ENCODE measurements at places on chromosomes 7 and 10.

DNA sequence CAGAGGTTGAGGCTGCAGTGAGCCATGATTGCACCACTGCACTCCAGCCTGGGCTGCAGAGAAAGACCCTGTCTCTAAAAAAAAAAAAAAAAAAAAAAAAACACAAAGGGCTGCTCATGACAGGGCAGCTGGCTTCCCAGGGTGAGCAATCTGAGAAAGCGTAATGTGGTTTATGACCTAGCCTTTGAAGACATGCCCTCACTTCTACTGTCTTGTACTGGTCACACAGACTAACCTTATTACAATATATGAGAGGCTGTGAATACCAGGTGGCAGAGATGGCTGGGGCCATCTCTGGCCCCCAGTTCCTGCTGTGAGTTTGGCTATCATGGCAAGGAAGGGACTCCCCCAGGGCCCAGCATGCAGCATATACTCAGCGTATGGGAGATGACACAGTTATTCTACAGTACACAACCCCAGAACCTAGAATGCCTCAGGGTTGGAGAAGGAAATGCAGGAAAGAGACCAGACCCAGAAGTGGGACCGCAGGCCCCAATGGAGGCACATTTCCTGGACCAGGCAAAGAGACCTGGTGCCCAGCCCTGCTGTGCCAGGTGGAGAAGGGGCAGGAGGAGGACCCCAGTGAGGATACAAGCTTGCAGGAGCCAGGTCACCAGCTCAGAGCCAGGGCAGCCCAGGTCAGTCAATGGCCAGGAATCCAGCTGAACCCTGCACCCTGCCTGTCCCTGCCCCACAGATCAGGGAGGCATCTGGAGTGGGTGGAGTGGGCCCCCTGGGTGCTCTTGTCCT is 26.3 kb downstream of the NPTX2 start:
- DNase-seq = no peak

- DNase-seq = no peak
Measured at GRCh38 chr7:25995216-25995615, 156.8 kb upstream of the NFE2L3 start.

DNA sequence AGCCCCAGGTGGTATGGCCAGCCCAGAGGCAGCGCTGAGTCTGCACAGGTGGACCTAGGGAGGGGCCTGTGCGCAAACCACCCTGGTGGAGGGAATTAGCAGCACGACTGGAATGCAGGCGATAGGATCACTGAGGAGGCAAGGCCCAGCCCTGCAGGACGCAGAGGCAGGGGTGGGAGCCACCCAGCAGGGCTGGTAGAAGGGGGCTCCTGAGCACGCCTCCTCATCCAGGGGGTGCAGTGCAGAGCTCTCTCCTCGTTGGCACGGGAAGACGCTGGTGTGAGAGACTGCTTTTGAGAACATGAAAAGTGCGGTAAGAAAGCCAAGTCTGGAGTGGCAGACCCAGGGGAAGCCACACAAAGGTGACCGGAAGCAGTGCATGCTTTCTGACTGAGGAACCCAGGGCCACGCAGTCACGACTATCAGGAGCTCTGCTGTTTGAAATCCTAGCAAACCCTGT is 6.0 kb downstream of the FXYD4 start:
- no peak for DNase-seq

DNA sequence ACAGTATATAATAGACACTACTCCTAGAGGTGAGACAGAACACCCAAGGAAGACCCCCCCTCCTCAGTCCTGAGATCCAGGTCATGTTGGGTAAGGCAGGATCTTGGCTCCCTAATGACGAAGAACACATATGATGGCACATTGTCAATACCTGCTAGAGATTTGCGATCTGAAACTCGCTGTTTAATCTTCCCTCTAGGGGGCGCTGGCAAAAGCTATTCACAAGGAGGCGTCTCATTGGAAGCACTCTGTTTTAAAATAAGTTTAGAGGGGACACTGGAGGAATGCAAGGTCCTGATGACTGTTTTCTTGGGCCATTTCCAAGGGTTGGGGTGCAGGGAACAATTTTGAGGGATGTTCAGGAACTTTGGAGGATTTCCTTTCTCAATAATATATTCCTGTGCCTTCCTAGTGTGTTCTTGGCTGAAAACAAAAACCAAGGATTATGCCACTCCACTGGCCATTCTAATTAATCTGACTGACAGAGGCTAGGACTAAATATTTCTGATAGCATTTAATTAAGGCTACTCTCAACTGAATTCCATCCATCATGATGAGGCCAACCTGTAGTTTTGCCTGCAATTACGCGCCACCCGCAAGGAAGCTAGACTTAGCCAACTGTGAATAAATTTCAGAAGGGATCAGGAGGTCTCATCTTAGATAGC is 1013.8 kb upstream of the MBL2 start:
- DNase-seq = no peak

DNA sequence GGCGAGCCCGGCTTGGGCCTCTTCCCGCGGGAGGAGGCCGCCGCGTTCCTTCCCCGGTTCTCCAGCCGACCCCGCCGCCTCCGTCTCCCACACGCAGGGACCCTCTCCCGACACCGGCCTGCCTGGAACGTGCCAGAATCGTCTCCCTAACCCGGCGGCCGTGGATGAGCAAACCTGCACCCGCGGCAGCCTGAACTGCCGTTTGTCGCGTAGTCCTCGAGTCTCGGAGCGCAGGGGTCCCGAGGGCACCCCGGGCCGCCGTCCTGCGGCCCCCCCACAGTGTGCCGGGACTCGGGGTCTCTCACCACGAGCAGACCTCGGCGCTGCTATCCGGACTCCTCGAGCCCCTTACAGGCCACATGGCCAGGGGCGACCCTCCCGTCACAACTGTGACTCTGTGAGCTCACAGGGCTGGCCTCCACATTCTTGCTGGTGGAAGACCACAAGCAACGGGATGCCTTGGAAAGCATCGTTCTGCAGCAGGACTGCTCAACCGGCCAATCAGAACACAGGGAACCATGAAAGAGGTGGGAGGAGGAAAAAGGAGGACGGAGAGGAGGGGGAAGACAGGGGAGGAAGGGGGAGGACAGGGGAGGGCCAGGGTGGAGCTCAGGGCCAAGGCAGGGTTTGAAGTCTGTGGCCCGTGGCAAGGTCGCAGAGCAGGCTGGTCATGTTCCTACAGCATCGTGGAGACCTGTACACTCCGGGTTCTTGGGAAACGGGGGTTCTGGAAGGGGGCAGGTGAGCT is 276.9 kb downstream of the DNAJB6 start:
- DNase-seq = peak; percentile 56

DNA sequence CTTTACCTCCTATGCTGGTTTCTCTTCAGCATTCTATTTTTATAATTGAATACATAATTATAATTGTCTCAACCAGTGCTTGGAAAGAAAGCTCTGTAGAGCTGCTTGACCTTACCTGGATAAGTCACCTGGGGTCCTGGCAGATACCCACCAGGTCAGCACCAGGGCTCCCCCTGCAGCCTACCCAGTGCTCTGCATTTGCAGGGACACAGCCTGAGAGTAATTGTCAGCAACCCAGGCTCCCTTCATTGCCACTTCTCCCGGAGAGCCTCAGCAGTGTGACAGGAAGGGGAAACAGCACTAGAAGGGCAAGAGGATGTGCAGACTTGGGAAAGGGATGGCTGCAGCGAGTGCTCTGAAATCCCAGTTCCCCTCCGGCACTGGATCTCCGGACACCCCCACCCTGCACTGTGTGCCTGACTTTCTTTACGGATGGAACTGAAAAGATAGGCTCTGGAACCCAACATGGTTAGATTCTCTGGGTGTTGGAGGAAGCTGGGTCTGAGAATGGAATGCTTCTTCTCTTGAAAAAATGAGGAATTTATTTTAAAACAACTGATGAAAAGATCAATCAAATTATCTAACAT is 11.4 kb upstream of the PAX4 start:
- DNase-seq = no peak

DNA sequence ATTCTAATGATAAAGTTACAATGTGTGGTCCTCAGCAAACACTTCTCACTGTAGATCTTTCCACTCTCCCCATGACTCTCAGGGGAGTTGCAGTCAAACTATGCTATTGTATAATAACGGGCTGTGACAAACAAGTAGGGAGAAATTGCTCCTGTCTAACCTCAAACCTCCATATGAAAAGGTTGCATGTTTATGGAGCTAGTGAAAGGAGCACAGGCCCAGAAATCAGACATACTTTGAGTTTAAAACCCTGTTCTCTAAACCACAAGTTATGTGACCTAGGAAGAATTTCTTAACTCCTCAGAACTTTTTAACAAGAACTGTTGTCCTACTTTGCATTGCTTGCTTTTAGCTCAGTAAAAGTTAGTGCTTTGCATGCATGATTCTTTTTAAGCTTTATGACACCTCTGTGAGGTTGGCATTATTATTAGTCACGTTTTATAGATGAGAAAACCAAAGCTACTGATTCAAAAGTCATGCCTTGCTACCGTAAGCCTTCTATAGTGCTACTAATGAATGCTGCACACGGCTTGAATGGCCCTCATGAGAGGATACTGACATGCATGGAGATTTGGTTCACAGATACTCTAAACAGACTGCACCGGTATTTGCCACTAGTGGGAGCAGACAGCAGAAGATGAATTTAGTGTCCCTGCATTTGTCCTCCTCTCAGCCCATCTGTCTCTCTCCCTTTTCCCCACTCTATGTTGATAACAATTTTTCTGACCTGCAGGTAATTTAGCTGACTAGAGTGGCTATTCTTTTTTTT is 129.5 kb upstream of the PCGF5 start:
- DNase-seq = no peak

DNA sequence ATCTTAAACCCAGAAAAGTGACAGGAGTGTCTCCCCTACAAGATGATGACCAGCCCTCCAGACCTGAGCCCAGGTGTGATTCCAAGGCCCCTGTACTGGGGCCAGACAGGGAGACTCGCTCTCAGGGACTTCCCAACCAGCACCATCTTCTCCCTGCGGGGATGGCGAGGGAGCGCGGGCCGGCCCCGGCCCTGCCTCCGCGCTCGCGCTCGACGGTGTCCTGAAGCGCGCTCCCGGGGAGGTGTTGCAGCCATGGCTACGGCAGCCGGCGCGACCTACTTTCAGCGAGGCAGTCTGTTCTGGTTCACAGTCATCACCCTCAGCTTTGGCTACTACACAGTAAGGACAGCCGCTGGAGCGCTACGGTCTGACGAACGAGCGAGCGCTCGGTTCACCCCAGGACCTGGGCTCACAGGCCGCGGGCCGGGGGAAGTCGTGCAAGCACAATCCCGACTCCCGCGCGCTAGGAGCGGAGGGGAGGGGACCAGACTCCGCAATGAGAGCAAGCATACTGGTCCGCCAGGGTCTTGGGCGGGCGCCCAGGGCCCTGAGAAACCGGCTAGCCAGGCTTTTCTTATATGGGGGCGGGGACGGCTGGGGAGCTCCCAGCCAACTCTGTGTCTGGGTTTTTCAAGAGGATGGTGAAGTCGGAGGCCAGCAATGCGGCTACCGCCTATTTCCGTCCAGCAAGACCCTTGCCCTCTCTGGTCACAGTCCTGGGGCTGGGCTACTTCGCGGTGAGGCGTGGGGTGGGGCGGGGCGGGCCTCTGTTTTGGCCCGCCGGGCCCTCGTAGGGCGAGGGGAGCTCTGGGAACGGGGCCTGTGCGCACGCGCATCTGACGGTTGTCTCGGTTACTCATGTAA is at the start of gene TMEM254:
Gene TMEM254, plus strand, starts transcription at position 218 of the 864 bp plus-strand sequence. Its CDS starts 35 bp downstream, at position 253.
- peak; percentile 96 for DNase-seq

DNA sequence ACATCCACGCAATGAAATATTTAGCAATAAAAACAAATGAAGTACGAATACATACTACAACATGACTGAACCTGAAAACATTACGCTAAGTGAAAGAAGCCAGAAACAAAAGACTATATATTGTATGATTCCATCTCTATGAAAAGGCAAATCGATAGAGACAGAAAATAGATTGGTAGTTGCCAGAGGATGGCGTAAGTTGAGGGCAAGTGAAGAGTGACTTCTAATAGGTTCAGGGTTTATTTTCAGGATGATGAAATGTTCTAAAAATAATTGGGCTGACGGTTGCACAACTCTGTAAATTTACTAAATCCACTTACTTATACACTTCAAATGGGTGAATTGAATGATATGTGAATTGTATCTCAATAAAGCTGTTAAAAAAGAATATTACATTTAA is 39.5 kb upstream of the TECTB start:
- no peak for DNase-seq

DNA sequence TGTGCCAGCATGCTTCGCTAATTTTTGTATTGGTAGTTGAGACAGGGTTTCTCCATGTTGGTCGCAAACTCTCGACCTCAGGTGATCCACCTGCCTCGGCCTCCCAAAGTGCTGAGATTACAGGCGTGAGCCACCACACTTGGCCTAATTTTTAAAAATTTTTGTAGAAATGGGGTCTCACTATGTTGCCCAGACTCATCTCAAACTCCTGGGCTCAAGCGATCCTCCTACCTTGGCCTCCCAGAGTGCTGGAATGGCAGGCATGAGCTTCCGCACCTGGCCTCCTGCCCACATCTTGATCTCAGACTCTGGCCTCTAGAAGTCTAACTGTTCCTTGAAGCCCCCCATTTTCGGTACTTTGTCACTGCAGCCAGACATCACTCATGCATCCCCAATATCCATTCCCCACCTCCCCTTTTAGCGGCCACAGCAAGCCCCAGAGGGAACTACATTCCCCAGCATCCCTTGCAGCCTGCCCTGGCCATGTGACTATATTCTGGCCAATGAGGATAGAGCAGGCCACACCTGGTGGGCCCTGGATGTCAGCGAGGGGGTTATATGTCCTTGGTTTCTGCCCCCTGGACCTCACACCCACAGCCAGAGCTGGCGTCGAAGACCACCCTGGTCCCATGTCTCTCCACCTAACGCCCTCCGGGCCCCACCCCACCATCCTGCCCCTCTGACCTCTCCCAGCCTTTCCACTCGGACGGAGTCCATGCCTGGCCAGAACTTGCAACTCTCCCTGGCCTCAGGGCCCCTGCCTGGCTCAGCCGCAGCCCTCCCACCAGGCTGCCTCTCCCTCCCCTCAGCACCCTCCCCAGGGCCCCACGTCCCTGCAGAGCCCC is 33.8 kb downstream of the MICALL2 start:
- DNase-seq = no peak

- DNase-seq = no peak
Measured at GRCh38 chr7:148912758-148913541, 28.9 kb upstream of the EZH2 start.

GRCh38 chr10:97333601-97334369 is 744 bp downstream of the FRAT2 start:
- peak; percentile 64 for DNase-seq

DNA sequence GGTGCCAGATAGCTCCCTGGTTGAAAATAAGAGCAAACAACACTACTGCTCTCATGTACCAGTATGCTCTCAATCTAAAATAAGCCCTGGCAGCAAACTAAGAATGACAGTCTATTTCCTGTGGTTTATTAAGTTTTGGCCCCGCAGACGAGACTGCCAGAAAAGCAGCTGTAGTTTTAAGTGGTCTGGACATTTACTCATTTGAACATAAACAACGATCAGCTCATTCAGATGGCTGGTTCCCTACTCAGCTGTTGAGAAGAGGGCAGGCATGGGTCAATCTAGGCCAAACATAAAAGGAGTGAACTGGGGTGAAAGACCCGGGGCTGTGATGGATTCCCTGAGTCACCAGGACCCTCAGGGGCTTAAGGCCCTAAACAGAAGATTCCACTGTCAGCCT is 4.5 kb downstream of the TRIL start:
- DNase-seq = no peak

All from sciatic nerve (tissue), 2 donors.